ENCODE measurements at places on chromosomes 11 and 22.
A peak's percentile ranks its signal among the peaks of the same experiment; 100 is the strongest.

- DNase-seq = no peak
Measured at GRCh38 chr22:24584871-24585411, 7.9 kb downstream of the LRRC75B start.

DNA sequence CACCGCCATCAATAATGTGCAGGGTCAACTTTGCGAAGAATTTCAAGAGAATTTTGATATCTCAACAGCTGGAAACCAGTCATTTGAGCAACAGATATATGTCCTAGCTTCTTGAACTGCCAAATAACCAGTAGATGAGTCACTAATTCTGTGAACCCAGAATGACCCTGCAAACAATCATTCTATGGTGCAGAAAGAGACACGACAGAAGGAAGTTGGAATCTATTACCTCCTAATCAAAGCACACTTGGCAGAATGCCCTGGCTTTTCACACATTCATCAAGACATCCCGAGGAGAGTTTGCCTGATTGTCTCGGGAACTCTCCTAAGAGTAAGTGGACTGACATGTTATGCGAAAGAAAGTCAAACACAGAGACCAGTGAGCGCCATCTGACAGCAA lies 621.1 kb downstream of the OPCML start:
- peak; percentile 94 for DNase-seq

GRCh38 chr11:110089617-110090282 lies 3.4 kb upstream of the ZC3H12C start:
- no peak for DNase-seq

GRCh38 chr11:26134481-26135355 lies 197.2 kb upstream of the ANO3 start:
- peak; percentile 53 for DNase-seq

- no peak for DNase-seq
Measured at GRCh38 chr11:69062873-69063651, 14.3 kb downstream of the TPCN2 start.

- DNase-seq = no peak
Measured at GRCh38 chr11:110912437-110912836, 200.2 kb upstream of the ARHGAP20 start.

Data from COLO829 (cell line).